NCI-H1417 (cell line): ENCODE measurements at places on chromosomes 6 and 20.

- no peak for DNase-seq
Observed at GRCh38 chr20:8431538-8432434, 299.7 kb downstream of the PLCB1 start.

GRCh38 chr6:15715060-15715459 is 52.2 kb upstream of the DTNBP1 start:
- DNase-seq = no peak

DNA sequence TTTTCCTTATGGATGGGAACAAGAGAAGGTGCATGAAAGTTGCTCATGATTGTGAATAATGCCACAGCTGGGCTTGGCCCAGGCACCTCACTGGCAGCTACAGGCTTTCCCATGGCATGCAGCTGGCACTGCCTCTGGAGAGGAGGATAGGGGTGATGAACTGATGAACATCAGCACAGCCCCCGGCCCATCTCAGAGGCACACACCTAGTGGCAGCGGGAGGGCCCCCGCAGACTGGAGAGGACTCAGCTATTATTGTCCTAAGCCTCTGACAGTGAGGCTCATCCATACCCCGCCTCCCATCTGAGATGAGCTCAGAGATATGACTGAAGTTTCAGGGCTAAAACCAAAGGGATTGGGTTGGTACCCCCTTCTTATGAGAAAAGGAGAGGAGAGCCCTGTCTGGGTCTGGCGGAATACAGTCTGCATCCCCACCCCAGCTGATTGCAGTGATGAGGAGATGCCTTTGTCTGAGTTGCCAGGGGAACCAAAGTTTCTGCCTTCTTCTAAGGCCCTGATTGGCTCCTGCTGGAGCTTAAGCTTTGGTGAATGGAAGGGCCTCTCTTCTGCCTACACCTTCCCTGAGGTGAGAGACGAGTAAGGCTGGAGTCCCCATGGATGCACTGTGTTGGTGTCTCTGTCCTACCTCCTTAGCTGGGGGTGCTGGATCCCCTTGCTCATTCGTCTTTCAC is 27.6 kb upstream of the EPB41L1 start:
- no peak for DNase-seq

GRCh38 chr6:110822249-110822648 is 7.0 kb upstream of the CDK19 start:
- DNase-seq = no peak

- no peak for DNase-seq
Observed at GRCh38 chr20:1436263-1436662, 30.4 kb downstream of the NSFL1C start.

GRCh38 chr6:89411145-89412070 is 665 bp downstream of the RRAGD start:
- DNase-seq = peak; percentile 34

GRCh38 chr20:19098806-19099578 is 113.5 kb upstream of the SLC24A3 start:
- no peak for DNase-seq

DNA sequence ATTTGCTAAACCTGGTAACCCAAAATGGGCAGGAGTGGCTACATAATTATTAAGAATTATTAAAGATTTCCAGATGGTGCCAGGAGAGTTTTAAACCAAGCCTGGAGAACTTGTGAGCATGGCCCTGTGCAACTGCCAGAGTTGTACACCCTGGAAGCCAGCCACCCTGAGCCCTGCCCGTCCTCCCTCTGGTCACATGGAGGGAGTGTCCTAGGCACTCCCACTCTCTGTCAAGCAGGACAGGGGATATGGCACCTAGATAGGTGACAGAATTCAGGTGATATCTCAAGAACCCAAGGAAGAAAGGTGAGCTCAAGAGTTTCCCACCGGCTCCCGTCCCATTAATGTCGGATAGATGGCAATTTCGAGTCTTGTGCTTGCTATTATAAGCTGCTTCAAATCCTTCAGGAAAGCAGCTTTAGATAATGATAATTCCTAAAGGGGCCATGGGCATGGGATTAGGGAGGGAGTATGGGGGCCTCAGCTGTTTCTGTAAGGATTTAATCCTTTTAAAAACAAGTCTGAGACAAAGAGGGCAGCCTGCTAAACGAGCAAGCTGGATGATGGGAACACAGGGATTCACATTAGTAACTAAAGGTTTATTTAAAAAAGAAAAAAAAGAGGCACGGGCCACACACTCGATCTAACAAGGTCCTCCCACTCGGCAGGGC is 169.1 kb downstream of the BMP7 start:
- no peak for DNase-seq

DNA sequence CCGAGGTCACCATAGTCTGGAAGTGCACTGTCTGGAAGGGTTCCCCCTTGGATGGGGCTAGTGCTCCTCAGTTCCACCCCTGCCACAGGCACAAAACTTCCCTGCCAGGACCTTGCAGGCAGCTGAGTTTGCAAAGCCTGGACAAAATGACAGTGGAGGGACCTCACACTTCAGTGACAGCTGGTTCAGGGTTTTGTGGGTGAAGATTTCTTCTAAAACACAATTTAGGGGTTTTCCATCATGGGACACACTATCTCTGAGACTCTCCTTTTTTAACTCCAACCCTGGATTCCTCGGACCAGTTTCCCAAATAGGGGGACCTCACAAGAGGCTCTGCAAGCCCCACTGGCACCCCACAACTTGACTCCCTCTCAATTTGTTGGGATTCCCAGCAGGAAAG is 33.6 kb upstream of the PREX1 start:
- DNase-seq = no peak

DNA sequence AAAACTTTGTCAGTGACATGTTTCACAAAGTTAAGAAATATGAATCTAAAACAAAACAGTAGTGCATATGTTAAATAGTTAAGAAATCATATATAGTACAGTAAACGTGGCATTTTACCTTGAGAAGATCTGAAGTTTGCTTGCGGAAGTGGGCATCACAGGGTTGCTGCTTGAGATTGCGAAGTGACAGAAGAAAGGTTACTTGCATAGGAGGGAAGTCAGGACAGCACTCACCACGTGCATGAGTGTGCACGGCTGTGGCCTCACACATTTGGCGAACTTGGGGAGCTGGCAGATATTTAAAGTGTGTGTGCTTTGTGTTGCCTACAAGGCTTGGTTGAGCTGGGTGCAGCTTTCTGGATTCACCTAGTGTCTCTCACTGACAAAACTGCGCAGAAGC is 431.5 kb upstream of the ARID1B start:
- DNase-seq = no peak

- DNase-seq = no peak
Observed at GRCh38 chr6:122696079-122696478, 83.4 kb upstream of the FABP7 start.

DNA sequence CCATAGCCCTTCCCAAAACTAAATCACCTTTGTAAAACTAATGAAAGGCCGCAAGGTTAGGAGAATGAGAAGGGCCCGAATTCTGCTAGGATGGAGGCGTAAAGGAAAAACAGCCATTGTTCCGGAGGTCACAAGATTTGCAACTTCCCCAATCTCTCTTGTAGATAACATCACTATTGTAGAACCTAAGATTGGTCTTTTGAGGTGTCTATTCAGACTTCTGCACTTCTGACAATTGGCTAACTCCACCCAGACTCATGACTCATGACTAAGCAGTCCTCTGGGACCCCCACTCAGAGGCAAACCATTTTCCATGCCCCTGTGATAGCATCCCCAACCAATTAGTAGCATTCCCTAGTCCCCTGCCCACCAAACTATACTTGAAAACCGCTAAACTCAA is 210.5 kb upstream of the SHLD1 start:
- no peak for DNase-seq

DNA sequence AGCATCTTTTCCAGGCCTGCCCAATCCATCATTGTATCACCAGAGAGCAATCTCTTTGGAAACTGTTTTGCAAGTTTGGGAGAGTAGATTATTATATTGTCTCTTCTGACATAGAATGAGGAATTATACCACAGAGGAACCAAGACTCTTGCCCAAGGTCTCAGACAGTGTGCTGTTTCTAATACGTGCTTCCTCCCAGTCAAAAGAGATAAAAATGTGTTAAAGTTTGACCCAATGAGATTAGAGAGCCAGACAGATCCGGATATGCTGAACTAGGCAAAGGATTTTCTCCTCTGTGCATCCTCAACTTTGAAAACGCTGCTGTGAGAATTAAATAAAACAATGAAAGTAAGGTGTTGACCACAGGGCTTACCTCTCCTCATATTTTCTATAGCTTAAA is 18.6 kb upstream of the NT5E start:
- no peak for DNase-seq

DNA sequence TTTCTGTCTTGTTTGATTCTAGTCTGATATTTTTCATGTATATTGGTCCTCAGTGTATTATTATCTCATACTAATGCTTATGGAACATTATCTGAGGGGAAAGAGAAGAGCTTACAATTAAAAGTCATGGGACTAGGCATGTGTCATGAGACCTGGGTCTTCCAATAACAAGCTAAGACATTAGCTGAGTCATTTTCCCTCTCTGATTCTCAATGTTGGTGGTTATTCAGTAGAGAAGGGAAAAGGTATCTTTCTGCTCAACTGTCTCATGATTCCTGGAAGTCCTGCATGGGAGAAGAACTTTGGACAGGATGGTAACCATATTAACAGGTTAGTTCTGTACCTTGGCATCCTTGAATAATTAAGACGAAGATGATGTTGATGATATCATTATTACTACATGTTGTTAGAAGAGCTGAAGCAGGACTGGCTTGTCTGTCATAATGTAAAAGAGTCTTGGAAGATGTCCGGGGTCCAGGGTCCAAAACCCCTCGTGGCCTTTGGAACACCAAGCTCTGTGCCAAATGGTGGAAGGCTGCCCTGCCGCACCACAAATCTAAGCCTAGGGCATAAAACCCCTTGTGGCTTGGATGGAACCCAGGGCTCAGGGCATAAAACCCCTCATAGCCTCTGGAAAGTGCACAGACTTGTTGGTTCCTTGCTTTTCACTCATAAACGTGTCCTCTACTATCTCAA is 19.1 kb downstream of the TRIM38 start:
- no peak for DNase-seq

GRCh38 chr6:37570482-37571133 is 70.9 kb upstream of the CCDC167 start:
- DNase-seq = peak; percentile 23

DNA sequence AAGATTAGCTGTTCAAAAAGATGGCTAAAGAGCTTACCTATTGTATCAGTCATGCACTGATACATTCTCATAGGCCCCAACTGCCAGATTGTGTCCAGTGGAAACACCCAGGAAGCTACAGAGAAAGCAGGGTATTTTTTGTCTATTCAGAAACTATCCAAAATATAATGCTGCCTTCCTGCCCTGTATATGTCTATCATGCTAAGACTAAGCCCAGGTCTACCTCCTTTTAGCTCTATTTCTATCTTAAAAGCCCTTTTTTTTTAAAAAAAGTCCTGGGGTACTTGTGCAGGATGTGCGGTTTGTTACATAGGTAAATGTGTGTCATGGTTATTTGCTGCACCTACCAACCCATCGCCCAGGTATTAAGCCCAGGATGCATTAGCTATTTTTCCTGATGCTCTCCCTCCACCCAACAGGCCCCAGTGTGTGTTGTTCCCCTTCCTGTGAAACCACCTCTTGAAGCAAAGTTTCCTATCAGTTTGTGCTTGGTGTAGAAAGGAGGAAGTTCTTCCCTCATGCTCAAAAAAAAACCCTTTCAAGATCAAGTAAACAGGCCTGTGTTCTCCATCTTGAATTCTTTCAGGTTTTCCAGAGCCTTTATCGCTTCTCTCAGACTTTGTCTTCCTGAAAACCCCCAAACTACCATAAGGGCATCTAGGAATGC is 514 bp downstream of the DEFB129 start:
- DNase-seq = no peak

- no peak for DNase-seq
Observed at GRCh38 chr20:26163890-26164289, 467.2 kb upstream of the ZNF337 start.

DNA sequence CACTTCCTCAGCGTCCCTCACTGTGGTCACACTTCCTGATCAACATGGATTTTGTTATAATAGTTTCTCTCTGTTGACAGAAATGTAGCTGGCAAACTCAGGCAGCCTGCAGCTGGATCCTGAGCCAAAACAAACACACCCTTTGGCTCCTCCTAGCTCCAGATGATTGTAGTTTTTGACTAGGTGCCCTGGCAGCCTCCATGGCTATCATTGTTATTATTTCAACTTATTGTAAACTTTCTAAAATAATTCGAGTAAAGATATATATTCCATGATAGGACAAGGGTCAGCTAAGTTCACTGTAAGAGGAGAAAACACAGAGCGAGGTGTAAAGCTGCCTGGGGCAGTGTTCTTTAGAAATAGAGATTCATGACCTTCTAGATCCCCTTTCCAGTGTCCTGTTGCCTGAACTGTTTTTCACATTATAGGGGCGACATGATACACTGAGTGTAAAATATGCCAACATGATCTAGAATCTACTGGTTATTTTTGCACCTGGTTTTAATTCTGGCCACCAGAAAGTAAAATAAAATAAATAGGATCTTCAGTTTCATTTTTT is 98.2 kb upstream of the HDGFL1 start:
- DNase-seq = peak; percentile 71

DNA sequence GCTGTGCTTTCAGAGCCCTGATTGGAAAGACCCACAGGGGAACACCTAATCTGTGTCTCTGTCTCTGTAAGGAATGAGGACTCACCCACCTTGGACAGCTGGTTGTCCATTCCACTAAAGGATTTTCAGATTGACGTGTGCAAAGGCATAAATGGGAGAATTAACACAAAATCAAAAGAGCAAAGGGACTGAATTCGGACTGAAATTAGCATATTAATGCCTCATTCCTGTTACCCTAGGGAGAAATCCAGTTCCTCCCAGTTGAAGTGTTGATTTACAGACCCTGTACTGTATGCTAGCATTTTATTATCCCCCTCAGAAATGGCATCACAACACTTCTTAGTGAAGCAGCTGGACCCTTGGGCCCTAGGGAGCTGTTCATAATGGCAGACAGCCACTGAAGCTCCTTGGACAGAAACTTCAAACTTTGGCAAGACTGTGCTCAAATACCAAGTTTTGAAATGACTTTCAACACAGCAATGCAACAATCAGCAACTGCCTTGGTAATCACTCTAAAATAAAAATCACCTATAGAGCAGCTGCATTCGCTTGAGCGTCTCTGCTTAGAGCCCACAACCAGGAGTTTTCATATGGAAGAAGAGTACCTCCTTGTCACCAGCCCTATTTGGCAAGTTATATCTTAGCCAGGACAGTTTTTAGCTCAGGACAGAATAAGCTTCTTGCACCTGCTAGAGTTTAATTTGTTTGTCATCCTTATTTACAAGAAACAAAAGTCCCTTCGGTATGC is 118.1 kb downstream of the TRDN start:
- DNase-seq = no peak

GRCh38 chr6:85389151-85389797 is 60.6 kb upstream of the NT5E start:
- DNase-seq = no peak
